ENCODE measurements at places on chromosomes 11 and 22.

GRCh38 chr11:94853836-94854235 lies 85.7 kb downstream of the AMOTL1 start:
- DNase-seq = no peak

DNA sequence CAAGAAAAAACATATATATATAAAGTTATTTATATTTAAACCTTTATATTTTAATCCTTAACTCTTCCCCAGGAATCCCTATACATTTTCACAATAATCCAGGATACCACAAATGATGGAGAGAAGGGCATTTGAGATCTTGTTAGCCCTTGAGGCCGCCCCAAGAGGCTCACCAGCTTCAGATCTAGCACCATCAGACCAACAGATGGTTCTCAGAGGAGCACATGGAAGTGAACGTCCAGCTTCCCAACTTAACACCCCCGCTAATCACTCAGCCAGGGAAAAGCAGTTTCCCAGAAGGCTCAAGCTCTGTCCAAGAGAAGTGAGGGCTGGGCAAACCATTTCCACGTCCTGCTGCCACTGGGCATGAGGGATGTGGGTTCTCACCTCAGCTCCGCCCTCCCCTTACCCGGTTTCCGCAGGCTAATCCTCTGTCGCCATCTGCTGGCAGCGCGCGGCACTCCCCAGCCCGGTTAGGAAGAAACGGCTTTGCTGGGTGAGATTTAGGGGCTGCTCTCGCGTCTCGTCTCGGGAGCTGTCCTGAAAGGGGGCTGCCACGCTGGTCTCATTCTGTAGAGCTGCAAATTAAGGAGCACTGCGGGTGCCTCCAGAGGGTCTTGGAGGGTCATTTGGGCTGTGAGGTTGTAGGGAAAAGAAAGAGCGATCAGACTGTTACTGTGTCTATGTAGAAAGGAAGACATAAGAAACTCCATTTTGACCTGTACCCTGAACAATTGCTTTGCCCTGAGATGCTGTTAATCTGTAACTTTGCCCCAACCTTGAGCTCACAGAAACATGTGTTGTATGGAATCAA lies 6.8 kb upstream of the FAM111A start:
- DNase-seq = peak; percentile 51

DNA sequence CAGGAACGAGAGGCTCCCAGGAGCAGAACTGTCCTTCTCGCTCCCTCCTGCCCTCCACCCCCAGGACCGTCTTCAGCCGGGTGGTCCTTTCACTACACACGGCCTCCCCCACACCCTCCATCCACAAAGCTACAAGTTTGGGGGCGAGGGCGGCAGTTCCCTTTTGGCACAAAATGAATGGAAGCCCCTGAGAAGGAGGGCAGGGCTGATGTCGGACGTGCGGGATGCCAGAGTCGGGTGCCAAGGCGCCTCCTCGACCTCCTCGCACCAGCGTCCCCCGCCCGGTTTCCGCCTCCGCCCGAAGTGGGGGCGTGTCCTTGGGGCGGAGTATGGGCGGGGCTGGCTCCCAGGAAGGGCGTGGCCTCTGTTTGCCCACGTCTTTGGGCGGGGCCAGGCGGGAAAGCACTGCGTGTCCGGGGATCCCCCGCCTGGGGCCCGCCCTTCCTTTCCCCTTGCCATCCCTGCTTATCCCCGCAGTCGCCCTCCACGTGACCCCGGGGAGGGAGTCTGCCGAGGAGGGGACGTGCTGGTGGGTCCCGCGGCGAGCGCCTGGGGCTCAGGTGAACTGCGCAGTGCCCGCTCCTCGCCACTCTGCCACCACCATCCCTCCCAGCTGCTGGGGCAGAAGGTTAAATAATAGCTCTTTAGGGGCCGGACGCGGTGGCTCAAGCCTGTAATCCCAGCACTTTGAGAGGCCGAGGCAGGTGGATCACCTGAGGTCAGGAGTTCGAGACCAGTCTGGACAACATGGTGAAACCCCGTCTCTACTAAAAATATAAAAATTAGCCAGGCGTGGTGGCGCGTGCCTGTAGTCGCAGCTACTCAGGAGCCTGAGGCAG lies 937 bp upstream of the EFEMP2 start:
- peak; percentile 80 for DNase-seq

- no peak for DNase-seq
Observed at GRCh38 chr22:19495562-19496323, 16.0 kb downstream of the CDC45 start.

GRCh38 chr22:46058091-46058420 lies 81.1 kb upstream of the WNT7B start:
- no peak for DNase-seq

- DNase-seq = peak; percentile 65
Observed at GRCh38 chr11:36296884-36297543, 926 bp downstream of the PRR5L start.

GRCh38 chr11:127926721-127927120 lies 660.6 kb downstream of the ETS1 start:
- no peak for DNase-seq

- DNase-seq = no peak
Observed at GRCh38 chr11:1205121-1205986, 17.5 kb upstream of the MUC5B start.

- DNase-seq = no peak
Observed at GRCh38 chr11:120808616-120809050, 215.3 kb upstream of the TBCEL start.

GRCh38 chr11:124878759-124879492 lies 13.7 kb downstream of the ROBO3 start:
- no peak for DNase-seq

DNA sequence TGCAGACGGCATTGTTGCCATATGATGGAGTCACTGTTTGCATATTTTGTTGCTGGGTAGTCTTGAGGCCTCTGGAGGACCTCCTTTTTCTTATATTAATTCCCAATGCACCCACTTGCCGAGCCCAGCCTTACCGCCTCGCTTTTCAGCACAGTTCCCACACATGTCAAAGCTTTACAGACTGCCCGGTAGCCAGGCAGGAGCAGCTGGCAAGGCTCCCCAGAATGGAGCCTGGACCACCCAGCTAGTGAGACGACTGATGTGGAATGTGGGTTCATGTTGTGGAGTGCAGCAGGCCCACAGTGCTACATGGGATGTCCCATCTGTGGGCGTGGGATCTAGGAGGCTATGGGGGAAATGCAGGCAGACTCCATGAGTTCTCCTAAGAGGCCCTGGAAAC lies 99.4 kb upstream of the MTMR2 start:
- no peak for DNase-seq

DNA sequence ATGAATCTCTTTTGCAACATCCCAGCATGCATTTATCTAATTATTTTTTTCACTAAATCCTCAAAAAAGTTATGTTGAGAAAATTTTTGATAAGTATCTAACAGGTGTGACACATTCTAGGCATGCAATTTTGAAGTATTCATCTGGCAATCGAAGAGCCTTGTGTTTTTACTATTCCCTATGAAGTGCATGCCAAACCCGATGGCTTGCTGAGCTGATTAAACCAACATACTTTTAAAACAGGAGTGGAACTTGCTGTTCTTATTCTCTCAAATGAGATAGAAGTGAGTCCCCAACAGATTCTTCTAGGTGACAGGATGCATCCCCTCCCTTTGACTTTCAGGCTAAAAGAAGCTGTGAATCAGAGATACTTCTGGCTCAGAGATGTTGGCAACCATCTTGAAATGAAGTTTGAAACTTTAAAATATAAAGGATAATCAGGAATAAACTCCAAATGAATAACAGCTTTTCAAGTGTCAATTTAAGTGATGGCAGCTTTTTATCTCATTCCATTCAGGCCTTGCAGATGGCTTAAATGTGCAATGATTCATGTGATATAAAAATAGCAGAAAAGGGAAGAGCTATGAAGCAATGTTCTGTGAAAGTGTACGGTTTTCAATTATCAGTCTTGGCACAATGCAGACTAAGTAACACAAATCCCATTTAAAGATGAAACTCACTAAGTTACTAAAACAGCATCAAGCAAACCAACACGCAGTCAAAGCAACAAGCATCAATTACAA lies 67.7 kb downstream of the APOL5 start:
- DNase-seq = peak; percentile 67

DNA sequence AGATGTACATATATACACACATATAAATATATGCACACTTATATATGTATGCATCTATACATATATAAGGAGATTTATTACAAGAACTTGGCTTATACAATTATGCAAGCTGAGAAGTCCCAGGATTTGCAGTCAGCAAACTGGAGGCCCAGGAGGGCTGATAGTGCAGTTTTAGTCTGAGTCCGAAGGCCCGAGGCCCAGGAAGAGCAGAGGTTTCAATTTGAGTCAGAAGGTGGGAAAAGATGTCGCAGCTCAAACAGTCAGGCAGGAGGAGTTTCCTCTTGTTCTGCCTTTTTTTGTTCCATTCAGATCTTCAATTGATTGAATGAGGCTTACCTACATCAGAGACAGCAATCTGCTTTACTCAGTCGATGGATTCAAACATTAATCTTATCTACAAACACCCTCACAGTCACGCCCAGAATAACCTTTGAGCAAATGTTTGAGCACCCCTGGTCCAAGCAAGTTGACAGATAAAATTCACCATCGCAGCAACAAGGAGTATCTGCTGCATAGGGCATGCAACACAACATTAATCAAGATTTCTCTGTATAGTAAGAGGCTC lies 4.0 kb upstream of the SGSM1 start:
- no peak for DNase-seq

DNA sequence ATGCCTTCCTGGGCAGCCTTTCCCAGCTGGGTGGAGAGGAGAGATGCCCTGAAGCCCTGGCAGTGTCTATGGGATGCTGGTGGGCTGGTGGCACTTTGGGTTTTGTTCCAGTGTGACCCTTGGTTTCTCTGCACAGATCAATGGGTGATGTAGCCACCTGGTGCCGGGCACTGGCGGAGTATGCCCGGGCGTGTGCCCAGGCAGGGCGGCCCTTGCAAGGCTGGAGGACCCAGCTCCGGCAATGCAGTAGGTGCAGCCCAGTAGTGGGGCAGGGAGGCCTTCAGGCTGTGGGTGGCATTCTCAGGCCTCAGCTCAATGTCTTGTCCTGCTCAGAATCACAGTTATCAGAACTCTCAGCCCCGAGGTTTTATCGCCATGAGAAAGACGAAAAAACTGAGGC lies 11.9 kb downstream of the OTOG start:
- no peak for DNase-seq

GRCh38 chr11:32597921-32598320 lies 14.3 kb downstream of the EIF3M start:
- no peak for DNase-seq

- no peak for DNase-seq
Observed at GRCh38 chr22:43436868-43437267, 25.1 kb downstream of the MPPED1 start.

GRCh38 chr11:95364324-95365295 lies 133.6 kb upstream of the SESN3 start:
- no peak for DNase-seq

GRCh38 chr11:90148900-90149299 lies 14.4 kb downstream of the NAALAD2 start:
- DNase-seq = no peak

DNA sequence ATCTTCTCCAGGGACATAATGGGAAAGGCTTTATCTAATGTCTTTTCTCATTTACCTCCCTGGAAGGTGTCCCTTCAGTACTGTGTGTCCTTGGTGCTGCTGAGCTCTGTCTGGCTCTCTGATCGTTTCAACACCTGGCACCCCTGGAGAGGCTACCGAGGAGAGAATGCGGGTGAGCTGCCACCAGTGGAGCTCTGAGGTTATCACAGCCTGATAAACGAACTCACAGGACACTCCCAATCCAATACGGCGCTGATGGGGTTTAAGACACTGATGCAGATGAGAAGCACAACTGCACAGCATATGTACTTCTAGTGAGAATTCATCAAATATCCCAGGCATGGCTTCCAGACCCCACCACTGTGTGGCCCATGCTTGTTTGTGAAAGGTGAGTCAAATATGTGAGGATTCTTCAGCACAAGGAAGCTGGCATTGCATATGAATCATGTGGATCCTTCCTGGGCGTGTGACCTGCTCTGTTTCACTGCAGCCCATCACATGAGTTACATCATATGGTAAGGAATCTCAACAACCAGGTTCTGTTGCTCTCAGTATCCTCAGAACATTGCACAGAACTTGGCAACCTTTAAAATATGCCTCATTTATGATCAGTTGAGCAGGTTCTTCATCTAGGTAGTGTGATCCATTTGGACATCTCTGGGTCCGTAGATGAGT lies 34.8 kb upstream of the VWA5A start:
- DNase-seq = no peak

DNA sequence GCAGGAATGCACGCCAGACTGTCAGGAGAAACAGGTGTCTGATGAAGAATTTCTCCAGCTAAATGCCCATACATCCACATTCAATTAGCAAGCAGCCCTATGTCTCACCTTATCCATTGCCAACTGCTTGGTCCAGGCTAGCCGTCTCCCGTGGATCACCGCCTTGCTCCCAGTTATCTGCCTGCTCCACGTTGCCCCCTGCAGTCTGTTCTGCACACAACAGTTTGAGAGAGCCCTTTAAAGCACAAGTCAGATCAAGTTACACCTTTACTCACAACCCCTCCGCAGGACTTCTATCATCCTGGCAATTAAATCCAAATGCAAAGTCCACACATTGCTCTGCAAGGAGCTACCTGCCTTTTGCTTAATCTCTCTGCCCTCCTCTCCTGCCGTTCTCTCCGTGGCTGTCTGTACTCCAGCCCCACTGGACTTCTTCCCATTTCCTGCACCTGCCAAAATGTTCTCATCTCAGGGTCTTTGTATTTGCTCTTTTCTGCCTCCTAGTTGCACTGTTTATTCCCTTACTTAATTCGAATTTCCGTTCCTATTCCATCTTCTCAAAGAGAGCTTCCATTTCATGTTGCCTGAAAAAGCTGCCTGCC lies 185.3 kb upstream of the LARGE1 start:
- DNase-seq = no peak

Measured in fibroblast of skin of left quadriceps (primary cell).